ENCODE measurements at places on chromosomes 6 and 20.

GRCh38 chr6:63440057-63440456, 120.3 kb upstream of the LGSN start:
- peak; percentile 70 for DNase-seq

DNA sequence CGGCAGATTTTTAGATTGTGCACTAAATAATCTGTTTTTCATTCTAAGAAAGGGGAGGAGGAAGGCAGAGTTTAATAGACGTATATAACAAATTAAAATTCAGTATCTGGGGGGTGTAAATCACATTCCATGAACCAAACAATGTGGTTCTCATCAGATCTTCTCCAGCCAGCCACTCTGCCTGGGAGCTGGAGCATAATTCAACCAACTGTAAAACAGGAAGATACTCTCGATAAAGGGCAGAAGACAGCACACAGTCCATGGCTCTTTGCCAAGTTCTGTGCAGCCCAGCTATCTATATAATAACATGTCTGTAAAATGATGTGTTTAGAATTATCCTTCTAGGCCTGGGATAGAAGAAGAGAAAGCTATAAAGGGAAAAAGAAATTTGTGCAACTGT, 289.9 kb upstream of the ZFP64 start:
- DNase-seq, result peak; percentile 4

DNA sequence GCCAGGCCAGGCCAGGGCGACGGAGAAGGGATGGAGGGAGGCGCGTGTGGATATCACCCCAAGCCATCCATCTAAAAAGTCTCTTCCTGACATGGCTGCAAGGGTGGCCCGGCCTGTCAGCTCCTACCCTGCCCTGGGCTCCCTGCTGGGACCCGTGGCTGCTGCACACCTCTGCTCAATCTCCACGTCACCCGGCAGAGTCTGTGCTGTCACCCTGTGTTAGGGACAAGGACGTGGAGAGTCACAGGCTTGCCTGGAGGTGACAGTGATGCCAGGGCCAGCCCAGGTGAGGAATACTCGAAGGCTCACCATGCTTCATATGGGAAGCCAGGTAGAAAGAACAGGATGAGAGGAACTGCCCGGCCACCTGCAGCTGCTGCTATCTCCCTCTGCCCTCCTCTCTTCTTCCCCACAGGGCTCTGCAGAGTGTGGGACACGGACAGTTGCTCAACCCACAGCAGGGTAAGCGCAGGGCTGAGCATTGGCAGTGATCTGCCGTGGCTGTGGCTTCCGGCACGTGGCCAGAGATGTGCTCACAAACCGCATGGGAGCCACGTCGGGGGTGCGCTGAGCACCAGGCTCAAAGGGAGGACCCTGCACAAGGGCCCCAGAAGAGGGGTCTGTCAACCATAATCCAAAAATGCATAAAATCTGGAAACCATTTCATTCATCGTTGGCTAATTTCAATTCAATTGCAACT, 214.3 kb downstream of the DLL1 start:
- no peak for DNase-seq

- DNase-seq, result no peak
Measured at GRCh38 chr20:3275966-3276679, 37.1 kb upstream of the SLC4A11 start.

GRCh38 chr6:136655239-136656014, 105.2 kb upstream of the MAP7 start:
- peak; percentile 0 for DNase-seq

DNA sequence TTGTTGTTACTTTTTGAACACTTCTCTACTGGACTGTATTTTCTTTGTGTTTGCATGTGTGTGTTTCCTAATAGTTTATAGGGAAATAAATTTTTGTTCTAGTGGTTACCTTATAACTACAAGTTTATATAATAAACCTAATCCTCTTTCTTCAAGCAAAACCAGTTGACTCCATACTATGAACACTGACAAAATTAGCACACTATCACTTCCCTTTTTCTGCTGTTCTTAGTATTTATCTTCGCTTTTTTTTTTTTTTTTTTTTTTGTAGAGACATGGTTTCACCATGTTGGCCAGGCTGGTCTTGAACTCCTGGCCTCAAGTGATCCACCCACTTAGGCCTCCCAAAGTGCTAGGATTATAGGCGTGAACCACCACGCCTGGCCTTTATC, 25.0 kb upstream of the C6orf62 start:
- no peak for DNase-seq

DNA sequence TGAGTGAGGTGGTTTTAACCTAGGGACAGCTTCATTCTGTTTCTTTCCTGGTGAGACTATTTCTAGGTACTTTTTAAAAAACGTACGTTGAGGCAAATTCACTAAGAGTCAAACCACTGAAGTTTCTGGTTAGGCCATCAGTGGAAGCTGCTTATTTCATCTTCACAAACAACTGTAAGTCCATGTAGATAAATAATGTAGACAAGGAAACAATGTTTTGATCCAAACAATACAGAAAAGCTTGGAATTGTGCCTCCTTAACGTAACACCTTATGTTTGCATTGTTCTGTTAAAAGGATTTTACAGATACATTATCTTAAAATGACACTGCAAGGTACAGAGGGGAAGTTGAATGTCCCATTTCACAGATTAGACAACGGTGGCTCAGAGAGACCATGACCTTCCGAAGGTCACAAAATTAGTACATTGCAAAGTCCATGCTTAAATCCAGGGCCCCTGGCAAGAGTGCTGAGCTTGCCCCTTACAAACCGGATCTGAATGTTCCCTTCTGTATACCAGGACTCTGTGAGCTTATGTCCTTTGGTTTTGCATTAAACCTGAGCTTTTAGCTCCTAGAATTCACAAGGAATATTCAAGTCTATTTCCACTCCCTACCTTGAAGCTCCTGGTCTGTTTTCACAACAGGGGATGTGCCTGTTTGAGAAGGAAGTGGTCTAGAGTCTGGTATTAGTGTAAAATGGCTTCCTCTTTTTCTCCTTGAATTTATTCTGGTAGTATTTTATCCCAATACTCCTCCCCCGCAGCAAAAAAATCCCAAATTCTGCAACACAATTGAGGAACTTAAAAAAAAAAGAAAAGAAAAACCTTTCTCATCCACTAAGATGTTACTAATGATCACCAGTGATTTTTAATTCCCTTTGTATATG, 28.9 kb upstream of the ZNF217 start:
- DNase-seq, result no peak

DNA sequence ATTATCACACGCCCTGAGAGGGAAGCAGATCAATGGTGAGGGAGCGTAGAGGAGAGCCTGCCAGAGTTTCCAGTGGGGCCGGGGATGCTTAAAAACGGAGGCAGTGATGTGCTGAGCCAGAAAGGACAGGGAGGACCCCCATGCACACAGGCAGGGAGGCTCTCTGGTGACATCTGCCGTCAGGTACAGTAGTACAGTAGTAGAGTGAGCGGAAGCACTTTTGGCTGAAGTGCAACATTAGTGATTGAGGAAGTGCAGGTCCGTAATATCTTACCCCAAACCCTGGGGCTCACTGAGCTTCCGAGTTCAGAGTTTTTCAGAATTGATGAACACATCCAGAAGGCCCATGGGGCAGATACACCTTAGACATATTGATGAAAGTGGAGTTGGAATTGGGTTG, 42.1 kb downstream of the GFRA4 start:
- DNase-seq, result peak; percentile 34

- peak; percentile 34 for DNase-seq
Measured at GRCh38 chr6:71886184-71887005, at the start of gene RIMS1. RIMS1 (plus strand) TSS chr6:71886550; CDS start chr6:71887024, 474 bp downstream.

DNA sequence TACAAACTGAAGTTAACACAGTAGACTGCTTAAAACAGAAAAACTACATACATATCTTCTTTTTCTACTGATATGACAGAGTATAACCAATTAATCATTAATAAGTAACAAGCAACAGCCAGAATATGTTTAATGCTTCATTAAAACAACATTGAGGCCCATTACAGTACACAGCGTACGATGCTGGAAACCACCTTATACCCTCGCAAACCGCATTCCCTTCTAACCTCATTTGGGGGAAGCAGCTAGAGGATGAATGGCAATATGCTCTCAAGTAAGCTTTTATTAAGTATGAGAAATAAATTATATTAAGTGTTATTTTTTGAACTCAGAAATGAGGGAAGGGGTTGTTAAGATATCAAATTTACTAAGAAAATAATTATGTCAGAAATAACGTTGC, 142.4 kb downstream of the GMDS start:
- DNase-seq, result no peak

DNA sequence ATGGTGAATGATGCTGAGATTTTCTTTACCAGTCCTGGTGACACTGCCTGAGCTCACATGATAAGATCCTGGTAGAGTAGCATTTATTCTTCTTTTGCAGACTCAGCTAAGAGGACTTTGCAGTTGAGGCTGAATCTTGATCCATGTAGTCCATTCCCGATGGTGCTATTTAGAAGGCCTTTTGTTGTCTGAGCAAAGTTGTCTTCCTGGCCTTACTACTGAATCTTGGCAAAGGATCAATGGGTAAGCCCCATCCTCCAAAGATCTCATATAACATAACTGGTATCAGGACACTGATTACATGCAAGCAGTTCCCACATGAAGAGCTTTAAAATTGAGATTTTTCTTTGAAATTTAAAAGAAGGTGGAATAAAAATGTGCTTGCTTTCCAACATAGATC, 291.6 kb downstream of the SOX4 start:
- no peak for DNase-seq

DNA sequence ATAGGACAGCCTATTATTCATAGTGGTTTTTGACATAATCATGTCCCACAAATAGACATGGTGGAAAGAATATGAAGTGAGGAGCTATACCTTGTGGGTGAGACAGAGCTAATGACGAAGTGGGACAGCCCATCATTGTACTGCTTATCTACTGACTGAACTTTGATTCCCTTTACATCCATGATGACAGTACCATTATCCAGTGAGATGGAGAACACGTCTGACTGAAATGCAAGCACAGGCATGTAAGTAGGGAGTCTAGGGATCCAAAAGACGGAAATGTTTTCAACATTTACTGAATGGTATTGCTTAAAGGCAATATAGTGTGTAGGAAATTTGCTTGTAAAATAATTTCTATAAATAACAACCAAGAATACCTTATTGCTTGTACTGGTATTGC, 43.5 kb downstream of the FAM229B start:
- DNase-seq, result no peak

DNA sequence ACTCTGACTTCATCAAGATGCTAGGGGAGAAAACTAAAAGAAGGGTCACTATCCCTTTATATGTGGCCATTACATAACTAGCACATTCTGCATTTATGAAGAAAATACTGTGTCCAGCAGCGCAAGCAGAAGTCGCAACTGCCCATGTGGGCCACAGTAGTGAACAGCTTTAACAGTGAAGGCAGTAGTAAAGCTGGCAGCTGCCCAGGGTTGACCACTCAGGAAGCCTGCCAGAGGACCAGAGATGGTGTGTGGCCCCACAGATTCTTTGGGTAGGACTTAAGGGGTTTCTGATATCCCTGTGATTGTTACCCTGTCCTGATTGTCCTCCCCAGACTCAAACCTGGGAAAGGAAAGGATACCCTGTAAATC, 88.3 kb upstream of the NT5E start:
- DNase-seq, result no peak

GRCh38 chr6:18503593-18504231, 116.6 kb downstream of the RNF144B start:
- peak; percentile 70 for DNase-seq

DNA sequence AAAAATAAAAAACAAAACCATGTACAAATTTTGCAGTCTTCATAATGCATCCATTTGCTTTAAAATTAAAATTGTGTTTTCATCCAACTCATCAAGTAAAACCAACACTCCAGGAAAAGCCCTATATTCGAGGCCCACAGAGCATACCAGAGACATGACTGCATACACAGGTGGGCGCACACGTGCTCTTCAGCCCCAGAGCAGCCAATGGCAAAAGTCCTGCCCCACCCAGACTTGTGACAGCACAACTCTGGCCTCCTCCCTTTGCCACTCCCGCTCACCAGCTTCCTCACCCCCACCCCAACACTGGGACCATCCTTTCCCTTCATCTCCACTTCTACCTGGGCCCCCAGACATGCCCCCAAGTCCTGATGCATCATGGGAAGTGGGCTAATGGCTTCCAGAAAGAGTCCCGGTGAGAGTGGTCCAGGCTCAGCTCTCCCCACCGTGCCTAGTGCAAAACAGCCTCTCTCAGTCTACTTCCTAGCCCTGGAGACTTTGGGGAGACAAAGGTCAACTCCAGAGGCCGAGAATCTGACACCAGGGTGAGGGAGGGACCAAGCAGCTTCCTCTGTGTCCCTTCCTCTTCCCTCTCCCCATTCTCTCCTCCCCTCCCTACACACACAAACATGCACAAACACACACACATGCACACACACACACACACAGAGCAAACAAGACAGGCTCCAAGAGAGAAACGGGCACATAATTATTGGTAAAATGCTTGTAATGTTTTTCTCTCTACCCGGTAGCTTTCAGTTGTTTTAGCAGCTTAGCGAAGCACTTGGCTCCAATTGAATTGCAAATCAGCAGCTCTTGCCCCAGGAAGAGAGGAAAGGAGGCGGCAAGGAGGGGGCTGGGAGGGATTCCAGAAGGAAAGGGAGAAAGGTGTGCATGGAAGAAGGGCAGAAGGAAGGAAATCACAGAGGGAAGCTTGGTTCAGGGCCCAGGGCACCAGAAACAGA, 14.3 kb downstream of the GRM4 start:
- no peak for DNase-seq

DNA sequence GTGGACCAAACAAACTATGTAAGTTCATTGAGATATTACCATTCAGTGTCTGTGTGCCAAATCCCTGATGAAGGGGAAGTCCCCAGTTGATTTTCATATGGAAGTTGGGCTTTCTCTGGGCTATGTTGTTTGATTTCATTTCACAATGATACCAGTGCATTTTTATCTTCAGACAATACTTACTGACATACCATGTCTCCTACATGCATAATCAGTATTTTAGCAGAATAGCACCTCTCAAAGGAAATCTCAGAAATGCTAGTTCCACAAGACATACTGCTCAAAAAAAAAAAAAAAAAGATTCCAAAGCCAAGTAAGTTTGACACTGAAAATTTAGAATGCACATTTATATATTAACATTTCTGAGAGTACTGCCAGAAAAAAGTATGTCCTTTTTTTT, 168.8 kb upstream of the RNF217 start:
- DNase-seq, result no peak
